ENCODE measurements at places on chromosomes 3 and 15.

DNA sequence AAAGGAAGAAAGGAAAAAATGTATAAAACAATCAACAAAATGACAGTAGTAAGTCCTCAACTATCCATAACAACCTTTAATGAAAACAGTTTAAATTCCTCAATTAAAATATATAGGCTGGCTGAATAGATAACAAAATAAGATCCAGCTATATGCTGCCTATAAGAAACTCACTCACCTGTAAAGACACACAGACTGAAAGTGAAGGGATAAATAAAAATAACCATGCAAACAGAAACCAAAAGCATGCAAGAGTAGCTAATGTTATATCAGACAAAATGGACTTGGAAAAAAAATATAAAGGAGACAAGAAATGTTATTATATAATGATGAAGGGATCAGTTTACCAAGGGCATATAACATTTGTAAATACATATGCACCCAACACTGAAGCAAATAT lies 51.2 kb downstream of the AP4E1 start:
- no peak for DNase-seq

DNA sequence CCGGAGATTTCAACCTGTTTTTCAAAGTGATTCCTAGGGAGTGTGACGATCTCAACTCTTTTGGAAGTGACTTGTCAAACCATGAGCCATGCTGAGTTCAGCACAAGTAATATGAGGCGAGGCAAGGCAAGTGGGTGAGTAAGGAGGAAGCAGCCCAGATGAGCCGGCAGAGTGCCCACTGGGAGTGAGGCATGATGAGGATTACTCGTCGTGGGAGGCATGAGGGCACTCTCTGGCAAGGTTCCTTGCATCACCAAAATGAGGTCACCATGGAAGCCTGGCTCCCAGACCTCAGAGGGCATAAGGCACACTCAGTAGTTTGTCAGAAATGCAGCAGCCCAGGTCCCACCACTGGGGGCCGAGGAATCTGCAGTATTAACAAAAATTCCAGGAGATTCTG lies 636.1 kb downstream of the MAGI1 start:
- no peak for DNase-seq

DNA sequence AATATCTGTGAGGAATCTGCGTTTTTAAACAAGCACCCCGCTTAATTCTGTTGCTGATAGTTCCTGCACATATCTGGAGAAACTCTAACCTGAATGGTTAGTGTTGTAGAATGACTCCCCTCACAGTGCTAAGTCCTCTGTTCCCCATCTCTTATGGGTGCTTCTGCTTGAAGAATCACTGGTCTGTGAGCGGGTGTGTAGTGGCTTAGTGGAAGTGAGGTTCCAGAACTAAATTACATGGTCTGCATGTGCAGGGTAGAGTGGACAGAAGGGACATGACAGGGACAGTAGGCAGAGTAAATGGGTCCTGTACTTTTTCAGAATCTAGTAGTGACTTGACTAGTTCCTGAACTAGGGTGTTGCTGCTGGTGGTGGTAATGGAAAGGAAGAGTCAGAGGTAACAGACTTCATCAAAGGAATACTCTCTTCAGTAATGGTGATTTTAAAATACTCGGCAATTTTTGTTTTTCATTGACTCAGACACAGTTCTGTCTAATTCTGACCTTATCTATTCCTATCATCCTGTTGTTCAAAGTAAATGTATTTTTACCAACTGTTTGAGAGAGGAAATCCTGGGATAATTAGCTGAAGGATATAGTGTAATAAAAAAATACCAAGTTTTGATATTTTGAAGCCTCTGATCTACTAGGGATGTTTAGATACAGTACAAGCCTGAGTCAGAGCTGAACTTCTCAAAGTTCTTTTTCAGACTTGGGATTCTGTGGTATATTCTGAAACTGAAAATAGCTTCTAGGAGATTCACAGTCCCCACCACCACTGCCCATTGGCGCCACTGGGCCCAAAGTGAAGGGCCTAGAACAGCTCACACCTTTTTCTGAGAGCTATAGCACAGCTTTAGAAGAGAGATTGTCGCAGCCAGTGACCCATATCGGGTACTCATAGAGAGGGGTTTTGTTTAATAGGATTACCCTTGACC lies 55.5 kb downstream of the FNDC3B start:
- DNase-seq: no peak

DNA sequence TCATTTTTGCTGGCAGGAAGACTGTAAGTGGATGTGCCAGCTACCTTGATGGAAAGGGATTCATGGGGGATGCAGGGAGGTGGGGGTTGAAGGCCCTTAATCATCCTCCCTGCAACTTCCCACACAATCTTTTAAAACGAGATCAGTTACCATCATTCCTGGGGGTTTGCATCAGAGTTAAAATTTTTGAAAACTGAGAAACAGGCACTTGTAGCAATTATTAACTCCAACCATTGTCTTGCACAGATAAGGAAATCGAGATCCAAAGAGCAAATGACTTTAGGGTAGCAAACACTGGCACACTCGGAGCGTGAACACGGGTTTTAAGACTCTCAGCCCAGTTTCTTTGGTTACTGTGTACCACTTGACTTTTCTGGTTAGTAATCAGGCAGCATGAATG lies 41.9 kb downstream of the GPD1L start:
- DNase-seq: no peak

DNA sequence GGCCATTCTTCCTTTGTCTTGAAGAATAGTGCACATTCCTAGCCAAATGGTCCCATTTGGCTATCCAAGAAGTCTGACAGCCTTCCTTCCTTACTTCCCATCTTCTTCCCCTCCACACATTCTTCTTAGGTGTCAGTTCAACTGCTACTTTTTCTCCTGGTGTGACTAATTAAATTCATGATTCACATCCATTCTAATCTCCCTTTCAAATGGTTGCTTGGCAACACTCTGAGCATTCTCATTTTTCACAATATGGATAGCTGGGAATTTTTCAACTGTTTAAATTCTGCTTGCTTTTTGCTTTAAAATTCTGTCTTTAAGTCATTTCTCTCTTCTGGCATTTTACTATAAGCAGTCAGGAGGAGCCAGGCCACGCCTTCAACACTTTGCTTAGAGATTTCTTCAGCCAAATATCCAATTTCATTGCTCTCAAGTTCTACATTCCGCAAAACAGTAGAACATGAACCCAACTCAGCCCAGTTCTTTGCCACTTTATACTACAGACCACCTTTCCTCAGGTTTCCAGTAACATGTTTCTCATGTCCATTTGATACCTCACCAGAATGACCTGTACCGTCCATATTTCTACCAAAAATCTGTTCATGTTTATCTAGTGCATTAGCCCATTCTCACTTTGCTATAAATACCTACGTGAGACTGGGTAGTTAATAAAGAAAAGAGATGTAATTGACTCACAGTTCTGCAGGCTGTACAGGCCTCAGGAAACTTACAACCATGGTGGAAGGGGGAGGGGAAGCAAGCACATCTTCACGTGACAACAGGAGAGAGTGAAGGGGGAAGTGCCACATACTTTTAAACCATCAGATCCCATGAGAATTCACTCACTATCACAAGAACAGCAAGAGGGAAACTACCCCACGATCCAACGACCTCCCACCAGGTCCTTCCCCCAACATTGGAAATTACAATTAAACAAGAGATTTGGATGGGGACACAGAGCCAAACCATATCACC lies 31.9 kb upstream of the MCF2L2 start:
- no peak for DNase-seq

- DNase-seq: no peak
Observed at GRCh38 chr15:35678774-35679173, 132.8 kb upstream of the DPH6 start.

GRCh38 chr3:123725652-123726400 lies 141.0 kb upstream of the HACD2 start:
- no peak for DNase-seq

DNA sequence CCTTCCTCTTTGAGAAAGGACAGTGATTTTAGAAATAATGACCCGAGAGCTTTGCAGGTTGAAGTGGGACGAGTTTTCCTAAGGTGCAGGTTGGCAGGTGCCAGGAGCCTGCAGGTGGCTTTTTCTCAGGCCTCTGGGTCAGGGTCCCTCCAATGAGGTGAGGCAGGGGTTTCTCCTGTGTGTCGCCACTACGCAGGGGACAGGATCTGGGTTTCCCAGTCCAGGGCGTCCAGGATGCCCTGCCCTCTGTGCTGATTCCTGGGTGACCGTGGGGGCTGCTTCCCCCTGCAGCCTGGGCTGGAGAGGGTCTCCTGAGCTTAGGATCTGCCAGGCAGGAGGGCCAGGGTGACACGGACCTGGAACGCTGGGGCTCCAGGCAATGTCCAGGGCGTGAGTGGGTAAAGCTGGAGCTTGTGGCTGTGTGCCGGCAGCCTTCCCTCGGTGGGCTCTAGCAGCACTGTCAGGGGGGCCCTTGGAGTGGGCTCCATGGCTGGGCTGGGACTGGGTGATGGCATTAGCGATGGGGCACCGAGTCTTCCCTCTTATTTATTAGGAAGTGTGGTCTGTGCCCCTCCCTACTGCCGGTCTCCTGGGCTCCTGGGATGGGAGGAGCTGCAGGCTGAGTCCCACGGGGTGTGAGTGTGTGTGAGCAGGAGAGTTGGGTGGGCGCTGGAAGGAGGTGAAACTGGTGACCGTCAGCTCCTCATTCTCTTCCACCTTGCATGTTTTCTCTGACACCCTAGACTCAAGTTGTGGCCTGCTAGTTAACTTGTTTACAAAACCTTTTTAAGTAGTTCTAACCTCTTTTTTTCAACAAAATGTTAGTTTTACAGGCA lies 1.8 kb downstream of the APBA2 start:
- no peak for DNase-seq

DNA sequence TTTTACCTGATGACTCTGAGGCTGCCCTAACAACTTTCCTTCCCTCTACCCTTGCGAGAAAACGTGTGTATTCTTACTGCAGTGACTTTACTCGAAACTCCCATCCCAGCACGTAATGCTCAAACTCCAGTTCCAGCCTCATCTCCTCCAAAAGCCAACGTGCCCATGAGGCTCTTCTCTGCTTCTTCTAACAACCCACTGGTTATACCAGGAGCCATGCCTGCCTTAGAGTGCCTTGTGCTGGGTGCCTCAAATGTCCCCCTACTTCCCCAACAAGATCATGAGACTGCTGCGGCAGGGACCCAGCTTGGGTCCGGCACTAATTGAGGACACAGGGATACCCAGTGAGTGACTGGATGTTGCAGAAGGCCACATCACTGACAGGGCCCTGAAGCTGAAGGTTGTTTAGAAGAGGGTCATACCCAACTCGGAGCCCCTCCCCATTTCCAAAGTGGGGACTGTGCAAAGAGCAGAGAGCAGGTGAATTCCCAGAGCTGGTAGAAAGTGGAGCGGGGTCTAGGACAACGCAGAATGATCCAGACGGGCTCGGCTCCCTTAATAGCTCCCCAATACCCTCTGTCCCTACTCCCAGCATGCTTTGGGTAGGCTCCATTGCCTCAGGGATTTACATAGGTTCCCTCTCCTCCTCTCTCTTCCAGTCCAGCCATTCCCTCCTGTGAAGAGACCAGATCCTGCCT lies 71.4 kb downstream of the BDH1 start:
- no peak for DNase-seq

GRCh38 chr3:72421126-72421525 lies 427.1 kb downstream of the SHQ1 start:
- DNase-seq: no peak

DNA sequence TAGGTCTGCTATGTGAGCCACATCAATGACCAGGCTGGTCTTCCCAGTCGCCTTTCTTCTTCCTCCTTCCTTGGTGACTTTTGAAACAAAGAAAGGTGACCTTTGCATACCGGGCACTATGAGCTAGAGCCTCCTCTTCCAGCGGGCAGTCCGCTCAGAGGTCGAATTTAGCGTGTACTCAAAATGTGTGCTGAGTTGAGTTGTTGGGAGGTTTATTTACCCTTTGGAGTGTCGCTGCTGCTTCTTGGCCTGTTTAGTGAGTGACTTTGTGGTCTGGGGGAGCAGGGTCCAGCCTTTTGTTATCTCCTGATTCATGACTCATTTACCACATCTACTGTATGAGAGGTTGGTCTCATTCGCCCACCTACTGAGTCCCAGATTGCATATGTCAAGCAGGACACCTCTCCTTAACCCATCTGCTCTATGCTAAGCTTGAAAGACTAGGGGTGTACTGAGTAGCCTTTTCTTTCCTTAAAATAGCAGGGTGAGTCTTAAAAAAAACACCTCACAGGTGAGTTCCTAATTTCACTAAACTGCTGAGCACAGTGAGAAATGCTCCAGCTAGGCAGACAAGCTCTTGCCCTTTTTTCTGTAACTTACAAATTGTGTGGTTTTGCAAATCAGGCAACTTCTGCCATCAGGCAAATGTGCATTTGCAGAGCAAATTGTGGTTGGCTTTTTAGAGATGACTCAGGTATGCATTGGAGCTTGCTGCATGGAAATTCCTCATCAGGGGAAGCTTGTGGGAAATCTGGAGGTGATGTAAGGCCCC lies 3.2 kb upstream of the SIAH2 start:
- no peak for DNase-seq

- DNase-seq: no peak
Observed at GRCh38 chr15:60901647-60902046, 327.5 kb downstream of the RORA start.

DNA sequence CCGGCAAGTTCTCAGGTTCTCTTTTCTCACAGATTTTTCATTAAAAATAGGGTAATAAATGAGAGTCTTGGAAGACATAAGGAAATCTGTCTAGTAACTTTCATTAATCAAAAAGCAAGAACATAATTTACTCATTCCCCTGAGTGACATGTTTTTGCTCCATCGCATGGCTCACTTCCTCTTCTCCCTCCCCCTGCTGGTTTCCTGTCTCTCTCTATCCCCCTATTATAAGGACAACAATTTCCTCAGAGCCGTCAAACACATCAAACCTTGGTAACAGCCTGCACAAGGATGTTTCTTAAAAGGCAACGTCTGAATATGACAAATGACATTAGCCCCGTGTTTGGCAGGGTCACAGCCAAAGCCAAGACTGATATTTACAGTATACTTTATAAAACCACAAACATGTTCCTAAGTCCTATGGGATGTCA lies 1149.6 kb downstream of the IGSF11 start:
- no peak for DNase-seq

GRCh38 chr15:31974154-31974794 lies 56.0 kb upstream of the CHRNA7 start:
- DNase-seq: no peak
